ENCODE measurements at places on chromosomes 11 and 22.

GRCh38 chr22:10741210-10741609 lies 4786.8 kb upstream of the OR11H1 start:
- no peak for DNase-seq

- DNase-seq: no peak
These were observed 344.7 kb downstream of the BUD13 start for GRCh38 chr11:116427903-116428637.

DNA sequence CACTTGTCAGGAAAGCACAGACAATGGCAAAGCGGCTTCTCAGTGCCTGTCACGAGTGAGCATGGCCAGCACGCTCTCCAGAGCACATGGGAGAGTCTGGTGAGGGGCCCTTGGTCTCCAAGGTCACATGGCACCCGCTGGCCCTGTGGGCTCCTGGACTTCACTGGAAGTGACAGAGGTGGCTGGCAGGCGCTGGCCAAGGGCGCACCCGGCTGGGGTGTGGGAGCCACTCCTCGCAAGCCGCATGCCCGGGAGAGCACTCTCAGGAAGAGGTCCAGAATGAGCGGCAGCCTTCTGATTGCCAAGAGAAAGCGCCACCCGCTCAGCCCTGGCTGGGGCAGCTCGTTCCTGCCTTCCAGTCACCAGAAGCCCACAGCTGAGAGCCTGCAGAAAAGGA lies 17.1 kb upstream of the MOB2 start:
- no peak for DNase-seq

DNA sequence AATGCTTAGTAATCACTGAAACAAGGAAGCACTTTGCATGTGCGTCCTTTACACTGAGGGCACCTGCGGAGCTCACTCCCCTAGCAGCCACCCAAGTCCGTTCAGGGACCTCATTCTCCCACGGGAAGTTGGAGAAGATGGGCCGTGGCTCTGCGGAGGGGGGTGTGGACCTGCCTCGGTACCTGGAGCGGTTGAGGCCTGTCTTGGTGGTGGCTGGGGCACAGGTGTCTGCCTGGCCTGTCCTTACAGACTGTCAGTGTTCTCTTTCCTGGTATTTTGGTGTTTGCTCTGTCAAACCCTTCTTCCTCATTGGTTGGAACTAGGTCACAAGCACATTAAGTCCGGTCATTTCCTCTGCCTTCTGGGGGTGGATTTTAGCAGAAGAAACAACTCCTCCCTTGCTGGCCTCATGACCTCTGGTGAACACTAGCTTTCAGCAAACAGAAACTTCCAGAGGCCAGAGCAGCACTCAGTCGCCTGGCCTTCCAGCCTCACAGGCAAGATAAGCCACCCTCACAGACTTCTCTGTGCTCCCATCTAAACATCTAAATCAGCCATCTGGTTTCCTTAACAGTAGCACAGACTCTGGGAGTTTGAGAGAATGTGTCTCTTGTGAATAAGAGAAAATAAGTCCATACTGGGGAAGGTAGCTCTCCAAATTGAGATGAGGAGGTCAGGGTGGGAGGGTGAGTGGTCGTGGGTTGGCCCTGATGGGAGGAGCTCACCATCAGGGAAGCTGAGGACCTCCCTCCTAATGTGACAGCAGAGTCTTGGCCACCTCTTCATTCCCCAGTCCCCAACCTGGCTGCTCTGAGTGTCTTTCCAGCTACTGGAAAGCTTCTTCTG lies 8.6 kb downstream of the SNAP29 start:
- DNase-seq: no peak

GRCh38 chr11:65317025-65317786 lies 2.5 kb downstream of the CDC42EP2 start:
- peak; percentile 37 for DNase-seq

- DNase-seq: no peak
These were observed 22.7 kb upstream of the C1QTNF4 start for GRCh38 chr11:47616726-47617416.

DNA sequence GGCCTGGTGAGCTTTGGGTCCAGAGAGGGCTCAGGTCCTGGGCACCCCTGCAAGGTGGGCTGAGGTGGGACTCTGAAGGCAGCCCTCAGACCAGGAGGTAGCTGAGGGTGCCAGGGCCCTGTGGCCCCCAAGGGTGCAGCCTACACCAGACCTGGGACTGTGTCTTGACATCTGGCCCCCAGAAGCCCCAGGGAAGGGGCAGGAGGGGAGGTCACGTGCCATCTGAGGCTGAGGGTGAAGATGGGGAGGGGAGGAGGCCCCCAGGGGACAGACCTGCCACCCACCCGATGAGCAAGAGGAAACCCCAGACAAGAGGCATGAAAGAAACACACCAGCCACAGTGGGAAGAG lies 520.2 kb downstream of the BRD1 start:
- no peak for DNase-seq

- DNase-seq: no peak
These were observed 76.2 kb upstream of the TP53I11 start for GRCh38 chr11:45026835-45027234.

GRCh38 chr11:81359476-81359875 lies 1374.2 kb downstream of the FAM181B start:
- no peak for DNase-seq

DNA sequence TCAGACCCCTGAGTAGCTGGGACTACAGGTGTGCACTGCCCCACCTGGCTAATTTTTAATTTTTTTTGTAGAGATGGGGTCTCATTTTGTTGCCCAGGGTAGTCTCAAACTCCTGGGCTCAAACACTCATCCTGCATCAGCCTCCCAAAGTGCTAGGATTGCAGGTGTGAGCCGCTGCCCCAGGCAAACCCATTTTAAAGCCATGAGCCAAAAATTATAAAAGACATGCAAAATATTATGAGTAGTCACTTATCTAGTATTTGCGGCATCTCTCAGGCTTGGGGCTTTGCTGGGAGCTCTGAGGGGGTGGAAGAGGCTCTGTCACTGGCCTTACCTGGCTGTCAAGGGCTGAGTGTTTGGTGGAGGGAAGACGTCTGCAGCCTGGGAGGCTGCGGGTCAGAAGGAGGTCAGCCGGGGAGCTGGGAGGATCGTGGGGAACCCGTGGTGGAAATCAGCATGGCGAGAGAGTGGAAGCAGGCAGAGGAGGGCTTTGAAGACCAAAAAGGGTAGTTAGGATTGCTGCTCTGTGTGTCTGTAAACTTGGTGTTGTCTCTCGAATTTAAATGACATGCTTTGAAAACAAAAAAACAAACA lies 69.1 kb upstream of the PARVG start:
- no peak for DNase-seq

- DNase-seq: peak; percentile 98
These were observed 1.7 kb upstream of the RHOD start for GRCh38 chr11:67054836-67055523.

GRCh38 chr22:22737590-22737989 lies 93.2 kb downstream of the GGTLC2 start:
- no peak for DNase-seq

DNA sequence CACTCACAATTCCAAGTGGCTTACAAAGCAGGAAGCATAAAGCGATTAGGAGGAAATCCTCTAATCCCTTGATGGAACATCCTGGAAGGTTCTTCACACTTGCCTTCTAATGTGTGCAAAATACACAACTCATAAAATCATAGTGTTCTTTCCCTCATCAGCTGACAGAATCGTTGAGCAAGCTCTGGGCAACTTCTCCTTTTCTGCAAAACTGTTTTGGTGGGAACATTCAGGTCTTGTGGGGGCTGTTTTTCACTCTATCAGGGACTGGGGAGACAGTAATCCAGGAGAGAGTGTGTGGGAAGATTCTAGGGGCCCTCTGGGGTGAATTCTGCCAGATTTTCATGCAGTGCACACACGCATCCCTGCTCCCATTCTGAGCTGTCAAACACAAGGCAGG lies 53.2 kb downstream of the IRAG1 start:
- DNase-seq: no peak

DNA sequence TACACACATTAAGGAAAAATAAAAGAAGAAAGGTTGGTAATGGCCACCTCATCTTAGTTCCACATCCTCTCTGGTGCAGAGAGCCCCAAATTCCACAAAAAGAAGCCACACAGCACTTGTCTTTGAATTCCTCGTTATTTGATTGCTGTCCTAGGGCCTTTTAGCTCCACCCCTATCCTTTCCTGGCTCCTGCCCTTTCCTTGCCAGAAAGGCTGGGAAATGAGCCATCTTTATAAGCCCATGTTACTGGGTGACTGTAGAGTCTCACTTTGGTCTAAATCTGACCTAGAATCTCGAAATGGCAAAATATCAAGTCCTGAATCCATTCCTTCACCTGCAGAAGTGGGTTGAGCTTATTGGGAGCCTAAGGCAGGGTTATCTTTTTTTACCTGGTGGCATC lies 4.3 kb upstream of the TMEM132A start:
- no peak for DNase-seq

- DNase-seq: no peak
These were observed 26.1 kb downstream of the APOL6 start for GRCh38 chr22:35674335-35674734.

DNA sequence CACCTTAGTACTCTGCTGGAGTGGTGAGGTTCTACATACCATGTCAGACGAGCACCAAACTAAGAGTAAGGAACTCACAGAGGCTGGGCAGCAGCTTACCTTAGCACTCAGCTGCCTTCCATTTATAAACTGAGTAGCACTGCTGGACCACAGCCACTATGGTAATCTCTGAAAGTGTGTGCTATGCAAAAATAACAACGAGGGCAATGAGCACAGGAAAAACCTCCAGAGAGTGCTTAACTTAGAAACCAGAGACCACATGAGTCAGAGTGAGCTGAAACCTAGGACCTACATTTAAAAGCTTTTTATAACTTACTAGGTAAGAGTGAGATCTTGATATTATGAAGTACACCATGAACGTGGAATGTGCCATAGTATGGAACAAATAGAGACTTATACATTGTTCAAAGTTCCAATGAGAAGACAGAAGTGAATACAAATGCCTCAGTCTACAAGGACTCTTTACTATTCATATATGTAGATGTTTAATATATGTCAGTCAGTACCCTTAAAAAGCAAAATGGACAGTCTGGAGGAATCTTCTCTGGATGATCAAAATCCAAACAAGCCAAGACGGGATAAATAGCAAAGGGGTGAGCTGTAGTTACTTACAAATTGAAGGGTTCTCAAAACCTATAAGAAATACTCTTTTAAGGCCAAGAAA lies 17.2 kb upstream of the CD59 start:
- no peak for DNase-seq

DNA sequence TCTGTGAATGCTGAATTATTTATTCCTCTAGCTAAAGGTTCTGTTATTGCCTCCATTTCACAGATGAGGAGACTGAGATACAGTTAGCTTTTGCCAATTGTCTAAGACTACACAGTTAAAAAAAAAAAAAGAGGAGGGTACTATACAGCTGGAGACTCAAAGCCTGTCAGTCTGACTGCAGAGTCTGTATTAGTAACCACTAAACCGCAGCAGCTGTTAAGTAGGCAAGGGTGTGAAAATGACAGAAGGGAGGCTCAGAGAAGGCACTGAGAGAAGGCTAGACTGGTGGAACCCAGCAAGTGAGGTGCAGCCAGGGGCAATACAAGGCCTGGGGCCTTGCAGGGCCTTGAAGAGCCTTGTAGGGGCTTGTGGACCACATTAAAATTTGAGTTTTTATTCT lies 181.2 kb downstream of the CSNK2A3 start:
- no peak for DNase-seq

DNA sequence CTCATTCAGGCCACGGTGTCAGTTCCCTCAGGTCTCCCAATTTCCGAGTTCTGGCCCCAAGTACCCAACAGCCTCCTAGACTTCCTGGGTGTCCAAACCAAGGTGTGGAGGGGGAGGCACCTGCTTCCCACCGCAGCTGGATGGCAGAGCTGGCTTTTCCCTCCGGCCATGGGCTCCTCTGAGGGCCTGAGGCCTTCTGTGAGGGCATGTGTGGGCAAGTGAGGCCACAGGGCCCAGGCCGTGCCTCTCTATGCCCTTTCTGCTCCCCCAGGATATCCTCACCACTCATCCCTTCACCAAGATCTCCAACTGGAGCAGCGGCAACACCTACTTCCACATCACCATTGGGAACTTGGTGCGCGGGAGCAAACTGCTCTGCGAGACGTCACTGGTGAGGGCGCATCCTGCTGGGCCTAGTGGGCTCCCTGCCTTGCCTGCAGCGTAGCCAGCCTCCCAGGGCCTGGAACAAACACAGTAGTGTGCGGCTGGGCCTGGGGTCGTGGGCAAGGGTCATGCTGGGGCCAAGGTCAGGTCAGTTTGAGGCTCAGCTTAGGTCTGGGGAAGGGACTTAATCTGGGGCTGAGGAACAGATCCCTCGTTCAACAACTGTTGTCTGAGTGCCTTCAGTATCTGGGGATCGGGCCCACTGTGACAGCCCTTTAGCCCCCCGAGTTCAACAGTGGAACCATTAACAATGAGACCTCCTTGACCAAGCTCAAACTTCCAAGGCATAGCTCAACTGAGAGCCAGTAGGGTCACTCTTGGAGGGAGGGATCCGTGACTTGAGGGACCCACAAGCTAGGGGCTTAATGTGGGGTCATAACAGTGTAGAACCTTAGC lies 85.8 kb downstream of the MYO7A start:
- DNase-seq: no peak

- DNase-seq: no peak
These were observed 91.8 kb upstream of the LDLRAD3 start for GRCh38 chr11:35852056-35852455.

DNA sequence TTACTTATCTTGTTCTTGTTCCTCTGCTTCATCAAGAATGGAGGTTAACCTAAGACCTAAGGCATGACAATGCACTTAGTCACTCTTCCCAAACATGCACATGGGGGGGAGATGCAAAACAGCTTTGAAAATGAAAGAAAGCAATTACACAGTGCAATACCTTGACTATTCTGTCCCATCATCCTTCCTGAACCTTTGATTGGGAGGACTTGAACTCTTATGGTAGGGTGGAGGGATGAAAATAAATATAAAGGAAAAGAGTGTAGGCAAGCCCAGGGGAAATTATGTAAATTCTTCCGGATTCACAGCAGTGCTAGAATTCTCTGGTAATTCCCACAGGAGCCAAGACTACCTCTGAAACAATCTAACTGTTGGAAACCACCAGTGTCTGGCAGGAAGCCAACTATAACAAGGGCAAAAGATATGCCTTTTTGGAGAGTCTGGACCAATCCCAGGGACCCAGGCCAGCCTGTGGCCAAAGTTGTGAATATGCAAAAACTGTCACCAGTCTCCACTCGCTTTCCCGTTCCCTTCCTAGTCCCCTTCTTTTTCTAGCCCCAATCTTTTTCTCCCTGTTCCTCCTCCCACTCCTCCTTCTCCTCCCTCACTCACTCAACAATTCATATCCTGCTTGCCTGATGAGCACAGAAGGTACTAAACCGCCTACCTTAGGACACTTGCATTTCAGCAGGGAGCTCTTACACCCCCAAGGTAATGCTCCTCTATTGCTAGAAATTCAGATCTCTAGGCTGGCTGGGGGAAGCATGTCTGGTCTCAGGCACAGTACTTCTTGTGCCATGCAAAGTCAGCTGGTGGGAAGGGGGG lies 2.5 kb upstream of the RCN1 start:
- no peak for DNase-seq

DNA sequence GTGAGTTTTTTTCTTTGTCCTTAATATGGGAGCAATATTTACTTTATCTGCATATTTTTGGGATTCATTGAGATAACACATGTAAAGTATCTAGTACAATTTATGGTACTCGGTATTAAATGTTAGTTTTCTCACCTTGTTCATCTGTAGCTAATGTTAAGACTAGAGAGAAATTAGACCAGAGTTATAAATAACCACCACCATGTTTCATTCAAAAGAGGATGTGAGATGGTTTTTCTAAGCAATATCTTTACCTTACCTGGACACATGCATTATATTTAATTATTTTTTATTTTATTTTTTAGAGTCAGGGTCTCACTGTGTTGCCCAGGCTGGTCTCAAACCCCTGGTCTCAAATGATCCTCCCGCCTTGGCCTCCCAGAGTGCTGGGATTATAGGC lies 18.4 kb downstream of the ARHGAP42 start:
- DNase-seq: no peak

- no peak for DNase-seq
These were observed 3.8 kb upstream of the QSER1 start for GRCh38 chr11:32888805-32889204.
